ENCODE measurements at places on chromosomes 1 and 21.

GRCh38 chr1:119159966-119160365, 19.5 kb upstream of the WARS2 start:
- DNase-seq = no peak

DNA sequence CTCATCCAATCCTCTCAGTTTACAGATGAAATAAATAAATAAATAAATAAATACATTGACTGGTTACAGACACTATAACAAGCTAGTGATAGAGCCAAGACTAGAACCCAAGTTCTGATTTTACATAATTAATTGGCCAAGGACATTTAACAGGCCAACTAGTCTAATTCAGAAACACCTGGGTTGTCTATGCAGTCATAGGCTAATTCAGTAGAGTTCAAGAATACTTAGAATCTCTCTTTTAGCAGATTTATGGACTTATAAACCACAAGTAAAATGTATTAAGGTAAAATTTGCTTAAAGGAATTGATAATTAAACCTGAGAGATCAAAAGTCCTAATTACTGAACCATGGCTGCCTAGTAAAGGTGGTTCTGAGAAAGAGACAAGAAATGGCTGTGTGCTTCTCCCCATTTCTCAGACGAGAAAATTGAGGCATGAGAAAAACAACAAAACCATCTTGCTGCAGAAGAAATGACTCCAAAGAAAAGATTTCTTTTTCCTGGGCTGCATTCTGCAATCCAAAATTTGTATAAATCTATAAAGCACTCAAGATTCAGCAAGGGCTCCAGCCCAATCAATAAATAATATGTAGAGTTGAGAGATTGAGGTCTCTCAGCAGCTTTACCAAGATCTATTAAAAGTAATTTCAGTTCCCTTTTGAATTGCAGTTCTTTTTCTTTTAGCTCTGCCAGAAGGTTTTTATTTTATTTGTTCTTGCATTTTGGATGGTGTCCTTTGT, 98.3 kb downstream of the DUSP10 start:
- DNase-seq = no peak

- no peak for DNase-seq
Observed at GRCh38 chr1:59718989-59719360, 95.8 kb upstream of the HOOK1 start.

GRCh38 chr1:201566933-201567801, 28.2 kb downstream of the NAV1 start:
- DNase-seq = no peak

GRCh38 chr1:185388346-185388745, 71.3 kb upstream of the IVNS1ABP start:
- DNase-seq = no peak

GRCh38 chr21:38931291-38931690, 125.6 kb downstream of the ETS2 start:
- DNase-seq = no peak

GRCh38 chr1:3336641-3337630, 117.5 kb upstream of the ARHGEF16 start:
- no peak for DNase-seq

All from activated CD4-positive, alpha-beta T cell treated with anti-CD3 and anti-CD28 coated beads for 24 hours (primary cell).